Stimulated activated CD4-positive, alpha-beta T cell treated with anti-CD3 and anti-CD28 coated beads, Interleukin-12 subunit alpha, Interleukin-12 subunit beta, amount 100 ng/mL, for 4 hours (primary cell): ENCODE measurements at places on chromosomes 3 and 15.
A peak's percentile ranks its signal among the peaks of the same experiment; 100 is the strongest.

DNA sequence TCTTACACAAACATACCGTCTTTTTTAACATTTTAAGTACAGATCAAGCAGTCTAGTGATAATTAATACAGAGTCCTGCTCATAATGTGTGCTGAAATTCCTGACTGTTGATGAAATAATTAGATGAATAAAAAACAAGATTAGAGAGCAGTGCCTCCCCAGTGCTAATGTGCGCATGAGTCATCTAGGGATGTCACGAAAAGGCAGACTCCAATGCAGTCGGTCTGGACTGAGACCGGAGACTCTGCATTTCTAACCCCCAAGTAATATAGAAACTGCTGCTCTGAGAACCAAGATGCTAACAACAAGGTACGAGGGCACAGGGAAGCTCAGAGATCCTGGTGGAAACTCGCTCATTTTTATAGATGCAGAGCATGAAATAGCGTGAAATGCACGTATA lies 61.4 kb downstream of the COL8A1 start:
- no peak for DNase-seq

DNA sequence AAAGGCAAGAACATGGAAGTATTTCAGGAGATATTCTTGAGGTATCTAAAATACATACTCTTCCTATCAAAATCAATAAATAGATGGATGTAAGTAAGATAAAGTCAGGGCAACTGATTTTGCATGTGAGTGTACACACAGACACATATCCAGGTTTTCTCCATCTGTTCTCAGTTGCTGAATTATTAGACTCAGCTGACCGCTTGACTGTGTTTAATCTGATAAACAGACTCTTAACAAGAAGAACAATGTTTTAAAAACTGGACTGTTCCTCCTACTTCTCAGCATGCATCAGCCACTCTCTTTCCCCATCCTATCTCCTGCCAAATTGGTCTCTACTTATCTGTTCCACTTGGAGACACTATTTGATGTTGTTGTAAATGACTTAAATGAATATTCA lies 73.5 kb downstream of the GOLGA8G start:
- no peak for DNase-seq

- no peak for DNase-seq
Observed at GRCh38 chr15:87496795-87497194, 759.7 kb downstream of the NTRK3 start.

DNA sequence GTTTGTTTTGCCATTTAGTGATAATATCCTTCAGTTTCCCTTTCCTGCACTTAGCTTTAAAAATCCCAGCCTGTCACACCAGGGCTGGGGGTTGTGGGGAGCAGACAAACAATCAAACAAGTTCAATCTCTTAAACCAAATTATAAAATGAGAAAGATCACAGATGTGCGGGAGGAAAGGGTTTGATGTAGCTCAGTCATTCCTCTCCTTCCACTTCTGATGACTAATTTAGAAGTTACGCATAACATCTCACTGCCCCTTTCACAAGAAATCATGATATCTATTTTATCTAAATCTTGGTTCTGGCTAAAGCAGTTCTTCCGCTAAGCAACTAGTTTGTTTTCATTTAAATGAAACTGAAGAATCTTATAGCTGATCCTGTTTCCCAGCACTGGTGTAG lies 34.1 kb upstream of the ATG7 start:
- no peak for DNase-seq

DNA sequence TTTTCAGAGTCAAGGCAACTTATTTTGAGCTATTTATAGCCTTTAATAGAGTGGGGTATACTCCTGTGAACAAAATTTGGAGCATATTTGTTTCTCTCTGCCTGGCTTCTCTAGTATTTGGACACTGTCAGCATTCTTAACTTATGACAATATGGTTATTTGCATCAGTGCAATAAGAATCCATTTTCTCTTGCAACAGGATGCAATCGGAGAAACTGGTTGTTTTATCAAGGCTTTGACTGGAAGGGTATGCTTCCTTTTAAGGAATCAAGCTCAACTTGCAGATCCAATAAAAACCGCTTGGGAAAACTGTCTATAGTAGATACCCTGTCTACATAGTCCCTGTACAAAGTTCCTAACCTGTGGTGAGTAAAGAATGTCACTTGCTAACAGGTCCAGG lies 106.7 kb downstream of the DPH6 start:
- no peak for DNase-seq

GRCh38 chr3:151901644-151902285 lies 28.3 kb downstream of the SUCNR1 start:
- no peak for DNase-seq

DNA sequence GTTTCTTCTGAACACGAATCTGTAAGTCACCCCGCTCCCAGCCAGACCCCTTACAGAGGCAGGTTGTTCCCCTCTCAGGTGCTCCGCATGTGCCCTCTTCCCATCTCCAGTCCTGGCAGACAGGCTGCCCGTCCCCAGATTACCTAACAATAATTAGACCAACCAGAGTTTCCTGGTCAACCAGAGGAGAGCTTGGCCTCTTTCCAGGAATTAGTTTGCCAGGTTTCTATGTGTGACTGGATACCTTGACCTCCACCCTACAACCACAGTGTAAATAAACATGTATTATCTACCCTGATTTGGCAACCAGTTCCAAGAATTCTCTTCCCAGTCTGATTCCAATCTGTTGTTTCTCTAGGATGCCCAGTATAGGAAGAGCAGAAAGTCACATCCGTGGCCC lies 178.0 kb upstream of the UMPS start:
- DNase-seq = no peak

GRCh38 chr3:96931119-96931862 lies 116.9 kb downstream of the EPHA6 start:
- no peak for DNase-seq

GRCh38 chr3:169667166-169668071 lies 3.9 kb upstream of the MECOM start:
- no peak for DNase-seq

GRCh38 chr15:46014532-46014931 lies 379.7 kb downstream of the SQOR start:
- no peak for DNase-seq

GRCh38 chr15:52191207-52191606 lies at the start of gene GNB5:
Gene GNB5, minus strand, starts transcription at chr15:52191392. Its CDS starts 6,716 bp downstream, at chr15:52184676.
- DNase-seq = no peak

DNA sequence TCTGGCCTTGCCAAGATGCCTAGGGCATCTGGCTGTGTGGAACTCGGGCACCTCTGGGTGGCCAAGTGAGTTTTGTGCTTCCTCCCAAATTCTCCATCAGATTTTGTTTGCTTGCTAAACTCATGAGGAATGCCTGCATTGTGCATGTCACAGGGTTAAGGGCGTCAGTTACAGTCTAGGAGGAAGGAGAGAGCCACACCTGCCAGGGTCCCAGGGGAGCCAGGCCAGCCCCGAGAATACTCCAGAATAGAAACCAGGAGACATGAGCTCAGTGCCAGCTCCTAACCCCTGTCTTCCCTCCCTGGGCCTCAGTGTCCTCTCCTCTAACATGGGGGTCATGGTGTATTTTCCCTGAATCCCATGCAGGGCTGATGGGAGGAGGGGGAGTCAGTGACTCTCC lies 22.0 kb upstream of the SKOR1 start:
- no peak for DNase-seq

DNA sequence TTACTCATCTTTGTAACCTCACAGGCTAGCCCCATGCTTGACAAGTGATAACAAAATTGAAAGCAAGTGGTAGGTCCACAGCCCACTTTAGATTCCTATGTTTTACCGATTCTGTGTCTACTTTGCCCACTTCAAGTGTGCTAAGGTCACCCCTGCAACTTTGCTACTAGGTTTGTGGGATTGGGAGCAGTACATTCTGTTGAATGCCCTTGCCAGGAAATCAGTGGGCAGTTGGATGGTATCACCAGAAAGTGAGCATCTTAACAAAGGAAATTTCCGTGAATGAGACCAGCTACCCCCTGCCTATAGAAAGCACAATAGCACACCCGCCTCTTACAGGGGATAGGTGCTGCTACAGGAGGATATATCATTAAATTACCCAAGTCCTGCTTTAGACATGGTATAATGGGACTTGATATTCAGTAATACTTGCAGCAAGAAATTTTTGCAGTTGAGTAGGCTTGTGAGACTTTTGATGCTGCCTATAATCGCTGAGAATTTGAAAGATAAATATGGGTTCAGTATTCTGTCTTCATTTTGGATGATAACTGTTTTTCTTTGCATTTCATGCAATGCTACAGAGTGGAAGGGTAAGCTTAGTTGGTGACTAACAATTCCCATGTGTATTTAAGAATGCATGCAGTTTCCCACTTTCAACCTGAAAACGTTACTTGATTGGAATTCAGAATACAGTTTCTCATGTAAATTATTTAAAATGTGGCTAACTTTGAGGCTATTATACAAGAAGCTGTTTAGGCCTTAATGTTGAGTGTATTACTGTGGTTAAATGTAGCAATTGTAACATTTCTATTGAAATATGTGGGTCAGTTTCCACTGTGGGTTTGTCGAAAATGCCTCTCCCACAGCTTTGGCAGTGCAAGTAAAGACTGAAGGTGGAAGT lies 9.5 kb downstream of the EBLN2 start:
- no peak for DNase-seq

GRCh38 chr15:69729167-69729748 lies 276.6 kb downstream of the RPLP1 start:
- DNase-seq = peak; percentile 78

- no peak for DNase-seq
Observed at GRCh38 chr3:151329363-151329762, at the start of gene P2RY13. Gene P2RY13, minus strand, starts transcription at chr3:151329549. Its CDS starts 21 bp downstream, at chr3:151329528.

DNA sequence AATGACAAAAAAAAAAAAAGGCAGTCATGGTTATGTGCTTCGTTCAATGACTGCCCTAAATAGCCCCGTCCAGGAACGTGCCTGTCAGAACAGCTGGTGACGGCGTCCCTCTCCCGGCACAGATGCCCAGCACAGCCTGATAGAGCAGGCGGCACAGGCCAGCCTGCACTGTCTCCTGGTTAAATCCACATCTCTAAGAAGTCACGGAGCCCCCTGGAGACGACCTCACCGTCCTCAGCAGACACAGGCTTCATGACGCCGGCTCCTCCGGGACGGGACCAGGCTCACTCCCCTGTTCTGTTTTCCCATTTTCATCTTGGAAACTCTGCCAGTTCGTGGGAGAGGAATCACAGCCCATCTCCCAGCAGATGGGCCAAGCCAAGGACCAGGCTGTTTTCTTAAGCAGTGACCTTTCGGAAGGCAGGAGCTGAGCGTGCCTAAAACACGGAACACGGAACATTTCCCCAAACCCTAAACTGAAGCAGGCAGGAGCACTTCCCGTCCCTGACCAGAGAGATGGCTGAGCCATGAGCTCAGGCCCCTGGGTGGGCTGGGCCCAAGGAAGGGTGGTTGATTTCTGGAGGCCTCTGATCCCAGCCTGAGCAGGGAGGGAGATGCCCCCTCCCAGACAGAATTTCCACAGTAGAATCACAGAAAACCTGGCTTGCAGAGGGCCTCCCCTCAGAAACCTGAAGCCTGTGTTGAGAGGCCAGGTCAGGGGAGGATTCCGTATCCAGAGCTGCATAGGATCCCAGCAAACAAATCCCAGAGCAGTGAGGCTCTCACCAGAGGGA lies 35.9 kb downstream of the ADCY5 start:
- DNase-seq = no peak

GRCh38 chr15:35691891-35692867 lies 146.2 kb upstream of the DPH6 start:
- DNase-seq = no peak

DNA sequence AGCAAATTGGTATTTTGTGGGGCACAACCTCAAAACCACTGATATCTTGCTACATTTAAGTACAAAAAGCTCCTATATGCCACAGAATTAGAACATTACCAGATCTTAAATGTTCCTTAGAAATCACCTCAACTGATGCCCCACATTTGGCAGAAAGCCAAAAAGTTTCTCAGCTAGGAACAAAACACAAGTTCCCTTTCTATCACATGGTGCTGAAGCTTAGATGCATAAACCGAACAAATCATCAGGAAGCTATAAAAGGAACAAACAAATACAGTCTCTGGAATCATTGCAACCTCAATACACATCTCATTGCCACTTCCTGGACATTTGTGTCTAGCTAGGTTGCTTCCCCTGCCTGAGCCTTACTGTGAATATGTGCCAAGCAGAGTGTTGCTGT lies 492.6 kb downstream of the LPP start:
- no peak for DNase-seq

- no peak for DNase-seq
Observed at GRCh38 chr15:55241891-55242290, 45.1 kb upstream of the RSL24D1 start.

GRCh38 chr3:134072881-134073582 lies 43.3 kb upstream of the SLCO2A1 start:
- no peak for DNase-seq

DNA sequence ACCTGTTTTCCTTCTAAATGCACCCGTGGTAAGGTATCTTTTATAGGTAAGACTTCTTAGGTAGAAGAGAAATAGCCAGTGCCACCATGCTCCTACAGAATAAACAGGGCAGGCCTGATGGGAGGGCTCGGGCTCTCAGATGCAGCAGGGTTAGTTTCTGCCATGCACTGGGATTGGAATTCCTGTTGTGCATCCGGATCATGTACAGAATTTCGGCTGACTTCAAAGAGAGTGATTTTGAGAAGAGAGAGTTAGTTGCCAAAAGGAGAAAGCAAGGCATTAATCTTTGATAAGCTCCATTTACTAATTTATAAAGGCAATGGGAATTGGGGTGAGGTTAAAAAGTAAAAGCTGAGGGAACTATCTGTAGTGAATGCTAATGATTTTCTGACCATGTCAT lies 211.2 kb downstream of the WDR72 start:
- DNase-seq = no peak

DNA sequence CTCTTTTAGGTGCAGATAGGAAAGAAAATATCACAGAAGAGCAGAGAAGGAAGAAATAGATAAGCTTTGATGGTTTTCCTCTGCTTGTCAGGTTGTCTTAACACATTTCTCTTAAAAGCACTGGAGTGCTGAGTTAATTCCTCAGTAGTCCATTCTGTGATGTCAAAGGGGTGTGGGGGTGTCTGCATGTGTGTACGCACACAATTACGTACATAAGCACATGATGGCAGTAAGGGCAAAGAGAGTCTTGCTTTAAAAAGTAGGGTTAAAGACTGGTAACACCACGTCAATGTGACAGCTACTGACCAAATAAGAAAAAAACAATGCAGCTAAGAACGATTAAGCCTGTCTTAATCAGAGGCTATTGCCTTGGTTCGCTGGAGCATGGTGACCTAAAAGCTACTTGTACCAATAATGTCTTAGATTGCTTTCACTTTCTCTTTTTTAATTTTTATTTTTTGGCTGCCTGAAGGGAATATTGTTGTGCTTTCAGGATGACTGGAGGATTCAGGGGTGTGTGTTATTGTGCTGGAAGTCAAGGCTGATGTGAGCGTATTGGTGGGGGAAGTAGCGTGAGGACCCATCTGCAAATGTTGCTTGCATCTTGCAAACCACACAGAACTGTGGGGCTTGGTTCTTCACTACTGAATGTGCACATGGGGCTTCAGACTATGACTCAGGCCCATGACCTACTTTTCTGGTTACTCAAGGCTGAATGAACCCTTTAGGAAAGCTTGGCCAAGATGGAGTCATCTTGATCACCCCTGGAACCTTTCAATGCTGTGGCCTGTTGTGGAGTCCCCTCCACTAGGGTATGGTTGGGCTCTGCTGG lies 417.8 kb upstream of the TPM1 start:
- DNase-seq = no peak
